ENCODE measurements at places on chromosomes 4 and X.
A peak's percentile ranks its signal among the peaks of the same experiment; 100 is the strongest.

- no peak for DNase-seq
These were observed 71.0 kb upstream of the AFAP1 start for GRCh38 chr4:8010618-8011017.

GRCh38 chrX:25646156-25646555 is 492.0 kb upstream of the MAGEB18 start:
- DNase-seq: no peak

- no peak for DNase-seq
These were observed 845.2 kb downstream of the PCDH18 start for GRCh38 chr4:136687118-136687517.

DNA sequence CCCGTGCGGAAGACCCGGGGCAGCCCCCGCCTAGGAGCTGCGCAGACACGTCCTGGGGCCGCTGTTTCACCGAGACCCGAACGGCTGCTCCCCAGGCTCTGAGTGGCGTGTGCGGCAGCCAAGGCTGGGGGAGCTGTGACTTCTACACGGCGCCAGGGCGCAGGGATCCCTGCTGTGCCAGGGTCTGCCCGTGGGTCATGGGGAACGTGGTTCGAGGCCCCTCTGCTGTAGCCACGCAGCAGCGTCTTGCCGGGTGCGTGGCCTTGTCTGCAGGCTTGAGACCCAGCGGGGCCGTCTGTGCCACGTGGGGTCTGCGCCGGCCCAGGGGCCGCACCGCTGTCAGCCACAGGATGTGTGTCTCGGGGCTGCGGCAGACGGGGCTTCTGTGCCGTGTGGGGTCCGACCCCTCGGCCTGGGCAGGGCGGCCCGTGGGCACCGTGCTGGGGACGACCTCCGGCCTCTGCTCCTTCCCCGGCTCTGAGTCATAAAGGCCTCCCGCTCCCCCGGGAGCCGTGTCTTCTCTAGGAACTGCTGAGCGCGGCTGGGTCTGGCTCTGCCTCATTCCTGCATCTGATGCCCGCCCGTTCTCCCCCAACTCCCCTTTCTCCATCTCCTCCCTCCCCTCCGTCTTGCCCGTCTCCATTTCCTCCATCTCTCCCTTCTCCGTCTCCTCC is 12.7 kb upstream of the GTPBP6 start:
- DNase-seq: no peak

- no peak for DNase-seq
These were observed 60.8 kb downstream of the SPCS3 start for GRCh38 chr4:176380352-176381157.

- DNase-seq: no peak
These were observed 34.1 kb upstream of the STOX2 start for GRCh38 chr4:183870997-183871396.

- DNase-seq: peak; percentile 99
These were observed 86.2 kb upstream of the KIT start for GRCh38 chr4:54571293-54572151.

DNA sequence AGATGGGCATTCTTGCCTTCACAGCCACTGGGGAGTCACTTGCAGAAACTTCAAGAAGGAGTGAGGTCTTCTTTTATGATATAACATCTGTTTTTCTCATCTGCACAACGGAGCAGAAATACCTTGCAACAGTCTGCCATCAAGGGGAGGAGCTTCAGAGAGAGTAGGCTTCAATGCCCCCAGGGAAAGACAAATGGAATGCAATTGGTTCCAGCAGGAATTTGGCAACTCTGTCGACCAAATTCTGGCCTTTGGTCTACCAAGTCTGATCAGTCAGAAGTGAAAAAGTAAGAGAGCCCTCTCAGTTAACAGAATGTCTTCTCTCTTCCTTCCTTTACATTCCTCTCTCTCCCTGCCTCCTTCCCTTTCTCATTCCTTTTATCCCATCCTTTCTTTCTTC is 229.3 kb downstream of the IDS start:
- no peak for DNase-seq

- DNase-seq: no peak
These were observed 37.9 kb upstream of the GALNT7 start for GRCh38 chr4:173130687-173131086.

DNA sequence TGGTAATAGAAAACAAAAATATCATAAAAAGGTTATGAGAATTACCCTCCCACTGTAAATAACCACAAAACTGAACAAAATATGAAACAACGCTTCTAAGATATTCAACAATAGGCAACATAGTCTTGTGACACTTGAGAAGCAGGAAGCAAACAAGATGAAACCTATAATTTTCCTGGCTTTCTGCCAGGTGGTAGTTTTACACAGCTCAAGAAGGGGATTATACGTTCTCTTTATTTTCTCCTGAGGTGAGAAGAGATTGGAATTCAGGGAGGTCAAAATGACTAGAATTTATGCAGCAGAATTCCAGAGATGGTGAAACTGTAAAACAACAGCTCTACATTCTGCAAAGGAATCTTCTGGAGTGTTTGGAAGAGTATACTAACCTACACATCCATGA is 186.0 kb downstream of the HHIP start:
- peak; percentile 2 for DNase-seq

GRCh38 chr4:146143888-146144287 is 31.6 kb upstream of the LSM6 start:
- DNase-seq: no peak

DNA sequence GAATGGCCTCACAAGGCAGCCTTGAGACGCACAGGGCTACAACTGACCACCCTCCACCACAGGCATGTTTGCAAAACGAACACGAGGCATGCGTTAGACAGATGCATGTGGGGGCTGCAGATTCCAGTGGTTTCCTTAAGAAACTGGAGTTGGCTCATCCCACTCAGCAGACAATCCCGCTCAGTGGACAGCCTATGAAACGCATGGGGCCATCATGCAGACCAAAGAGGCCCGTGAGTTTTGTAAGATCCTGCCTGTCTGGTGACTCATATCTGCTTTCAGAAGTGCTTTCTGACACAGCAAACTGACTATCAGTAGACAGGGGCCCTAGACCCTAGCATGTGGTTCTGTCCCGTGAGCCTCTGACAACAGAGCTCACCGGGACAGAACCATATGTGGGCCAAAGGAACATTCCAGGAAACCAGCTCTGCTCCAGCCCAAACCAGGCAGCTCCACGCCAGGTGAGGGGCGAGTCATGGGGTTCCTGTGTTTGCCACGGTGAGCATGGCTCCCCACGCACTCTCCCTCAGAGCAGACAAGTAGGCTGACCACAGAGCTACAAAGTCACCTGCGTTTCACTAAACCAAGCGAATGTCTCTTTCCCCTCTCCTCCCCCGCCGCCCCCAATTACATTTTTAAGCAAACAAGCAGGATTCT is 74.4 kb downstream of the MTMR1 start:
- no peak for DNase-seq

DNA sequence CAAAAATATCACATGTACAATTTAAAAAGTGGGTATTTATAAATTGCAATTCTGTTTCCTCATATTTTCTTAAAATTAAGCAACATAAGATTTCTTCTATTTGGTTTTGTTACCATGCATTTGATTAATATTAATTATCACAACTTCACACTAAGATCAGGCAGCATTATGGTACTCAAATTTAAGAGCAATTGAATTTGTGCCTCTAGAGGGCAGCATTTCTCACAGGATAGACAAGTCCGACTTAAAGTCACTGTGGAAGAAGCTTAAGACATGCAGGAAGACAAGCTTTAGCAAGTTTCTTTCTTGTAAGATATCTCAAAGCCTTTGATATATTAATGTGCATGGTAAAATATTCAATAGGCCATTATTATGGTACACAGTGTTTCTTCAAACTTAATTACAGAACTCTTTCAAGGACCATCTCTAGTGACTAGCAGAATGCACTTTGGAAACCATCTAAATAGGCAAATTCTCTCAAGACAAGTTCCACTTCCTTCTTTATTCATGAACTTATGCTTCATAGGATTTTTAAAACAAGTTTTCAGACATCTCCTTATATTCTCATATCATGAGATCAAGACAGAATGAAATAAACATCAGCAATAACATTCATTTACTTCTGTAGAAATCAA is 35.0 kb downstream of the FBXW7 start:
- peak; percentile 92 for DNase-seq

GRCh38 chr4:86840858-86841257 is 8.3 kb downstream of the SLC10A6 start:
- DNase-seq: no peak

- peak; percentile 62 for DNase-seq
These were observed 29.6 kb downstream of the ADH7 start for GRCh38 chr4:99405433-99406115.

- no peak for DNase-seq
These were observed 31.1 kb downstream of the FGFRL1 start for GRCh38 chr4:1042352-1043055.

DNA sequence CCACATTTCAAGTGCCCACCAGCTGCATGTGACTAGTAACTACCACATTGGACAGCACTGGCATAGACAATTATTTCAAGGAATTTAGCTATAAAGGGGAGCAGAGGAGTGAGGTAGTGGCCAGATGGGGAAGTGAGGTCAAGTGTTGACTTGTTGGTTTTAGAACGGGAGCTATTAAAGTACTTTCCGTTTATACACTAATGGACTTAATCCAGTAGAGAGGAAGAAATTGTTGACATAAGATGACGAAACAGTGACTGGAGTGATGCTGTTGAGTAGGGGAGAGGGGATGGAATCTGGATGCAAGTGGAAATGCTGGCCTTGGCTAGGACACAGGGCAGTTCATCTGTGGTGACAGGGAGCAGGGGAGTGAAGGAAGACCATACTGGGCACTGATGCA is 154.4 kb downstream of the AMMECR1 start:
- DNase-seq: no peak

DNA sequence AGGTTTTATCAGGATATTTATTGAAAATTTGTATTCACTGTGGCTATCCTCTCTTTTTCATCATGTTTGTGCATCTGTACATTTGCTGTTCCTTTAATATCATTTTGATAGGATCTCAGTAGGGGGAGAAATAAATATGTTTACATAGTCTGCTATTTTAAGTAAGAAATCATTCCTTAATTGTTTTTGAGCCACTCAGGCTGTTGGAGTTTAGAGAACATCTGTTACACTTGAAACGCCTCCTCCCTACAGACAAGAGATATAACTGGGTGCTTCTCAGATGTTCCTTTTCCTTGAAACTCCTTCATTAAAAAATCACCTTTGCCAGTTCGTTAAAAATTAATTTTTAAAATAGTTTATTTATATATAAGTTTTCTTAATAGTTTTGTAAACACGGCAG is 59.4 kb downstream of the QRFPR start:
- DNase-seq: no peak

- no peak for DNase-seq
These were observed 293.2 kb upstream of the EMCN start for GRCh38 chr4:100811046-100811445.

GRCh38 chr4:67575232-67576058 is 16.9 kb downstream of the STAP1 start:
- DNase-seq: peak; percentile 65

GRCh38 chr4:14428125-14428524 is 574.2 kb upstream of the CPEB2 start:
- no peak for DNase-seq

DNA sequence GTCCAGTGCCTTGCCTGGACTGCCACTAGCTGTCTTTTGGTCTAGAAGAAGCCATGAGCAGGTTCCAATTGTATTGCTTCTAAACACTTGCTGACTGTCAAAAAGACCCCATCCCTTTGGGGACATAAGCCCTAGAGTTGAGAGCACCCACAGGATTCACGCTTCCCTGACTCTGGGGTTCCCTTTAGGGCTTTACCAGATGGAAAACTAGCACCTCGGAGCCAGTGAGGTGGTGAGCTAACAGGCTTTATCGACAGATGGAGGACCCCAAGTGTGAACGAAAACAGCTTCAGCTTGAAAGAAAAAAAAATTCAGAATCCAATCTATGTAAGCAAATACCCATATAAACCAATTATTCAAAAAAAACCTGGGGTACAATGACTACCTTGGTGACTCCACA is 90.8 kb downstream of the NAA11 start:
- no peak for DNase-seq

DNA sequence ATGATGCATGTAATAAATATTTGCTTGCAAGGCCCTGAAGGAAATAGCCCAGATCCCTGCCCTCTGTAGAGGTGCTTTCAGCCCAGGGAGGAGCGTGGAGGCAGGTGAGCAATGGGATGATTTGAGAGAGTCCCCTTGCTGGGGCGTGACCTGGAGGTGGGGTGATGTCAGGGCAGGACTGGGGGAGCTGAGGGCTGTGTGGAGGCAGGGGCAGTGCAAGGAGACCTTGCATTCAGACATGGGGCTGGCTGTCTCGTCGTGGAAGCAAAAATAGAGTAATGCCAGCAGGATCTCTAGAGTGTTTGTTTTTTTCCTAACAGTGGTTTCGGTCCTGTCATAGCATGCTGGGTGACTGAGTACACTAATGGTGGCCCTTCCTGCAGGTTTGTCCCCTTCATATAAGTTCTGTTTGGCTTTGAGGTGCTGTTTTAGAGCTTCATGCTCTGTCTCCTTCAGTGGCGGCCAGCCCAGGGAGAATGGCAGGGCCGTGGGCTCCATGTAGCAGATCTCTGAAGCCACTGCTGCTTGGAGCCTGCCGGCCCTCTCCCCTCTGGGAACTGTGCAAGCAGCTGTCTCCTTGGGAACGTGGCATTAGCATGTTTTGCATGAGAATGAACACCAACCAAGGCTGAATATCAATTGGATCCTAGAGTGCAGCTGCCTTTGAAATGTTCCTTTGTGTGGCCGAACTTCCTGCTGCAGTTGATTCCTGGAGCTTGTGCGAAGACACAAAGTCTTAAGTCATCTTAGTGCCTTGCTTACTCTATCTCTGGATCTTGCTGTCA is 39.3 kb upstream of the CLDN34 start:
- DNase-seq: no peak

DNA sequence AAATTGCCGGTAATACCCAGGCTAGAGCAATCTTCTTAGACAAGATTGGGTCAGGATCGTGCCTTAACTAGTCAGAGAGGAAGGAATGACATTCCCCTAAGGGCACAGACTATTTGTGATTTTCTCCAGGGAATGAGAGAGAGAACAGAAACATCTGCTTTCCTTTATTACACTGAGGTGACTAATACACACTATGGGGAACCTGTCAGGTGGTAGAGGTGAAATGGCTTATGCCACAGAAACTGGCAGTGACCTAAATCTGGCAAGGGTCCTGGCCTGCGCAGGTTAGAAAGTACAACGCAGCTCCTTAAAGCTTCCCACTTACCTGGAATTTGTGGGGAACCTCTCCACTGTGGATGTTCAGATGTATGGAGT is 16.6 kb upstream of the HPGD start:
- DNase-seq: no peak

DNA sequence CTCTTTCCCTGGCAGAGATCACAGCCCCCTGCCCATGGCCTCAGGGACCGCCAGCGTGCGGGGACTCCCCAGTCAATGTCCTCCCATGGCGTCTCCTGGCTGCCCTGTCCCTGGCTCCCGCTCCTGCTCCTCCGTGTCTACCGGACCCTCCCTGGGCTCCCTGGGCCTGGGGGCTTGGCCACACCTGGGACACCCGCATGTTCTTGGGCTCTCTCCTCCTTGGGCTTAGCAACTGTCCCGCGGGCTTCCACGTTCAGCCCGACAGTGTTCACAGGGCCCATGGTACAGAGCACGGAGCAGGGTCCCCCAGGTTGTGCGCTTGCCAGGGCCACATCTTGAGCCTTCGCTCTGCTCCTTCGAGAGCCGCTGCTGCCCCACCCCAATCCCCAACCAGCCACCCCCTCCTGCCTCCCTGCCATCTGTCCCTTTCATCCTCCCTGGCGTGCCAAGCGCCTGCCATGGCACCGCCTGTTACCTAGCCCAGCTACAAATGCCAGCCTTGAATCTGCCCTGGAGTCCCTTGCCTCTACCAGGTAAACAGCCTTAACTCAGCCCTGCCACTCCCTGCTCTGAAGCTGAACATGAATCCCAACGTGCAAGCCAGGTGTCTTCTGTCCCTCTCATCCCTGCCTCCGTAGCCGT is 3.9 kb downstream of the AVPR2 start:
- no peak for DNase-seq
